D341Med (cell line): ENCODE measurements at places on chromosomes 13 and 19.

DNA sequence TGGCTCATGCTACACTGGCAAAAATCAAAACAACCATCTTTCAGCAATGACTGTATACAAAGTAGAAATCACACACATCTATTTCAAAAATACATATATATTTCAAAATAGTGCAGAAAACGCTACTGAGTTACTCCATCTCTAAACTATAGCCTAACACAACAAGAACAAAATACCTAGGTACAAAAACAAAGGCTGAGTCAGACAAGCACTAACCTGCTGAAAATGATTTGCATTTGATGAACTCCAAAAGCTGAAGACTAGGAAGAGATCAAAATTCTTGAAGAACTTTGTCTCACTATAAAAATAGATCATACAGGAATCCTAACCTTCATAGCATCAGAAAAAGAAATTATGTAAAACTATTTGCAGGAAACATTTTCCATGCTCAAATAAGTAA is 381.6 kb downstream of the EFNB2 start:
- no peak for DNase-seq

GRCh38 chr13:80157261-80157932 is 183.5 kb downstream of the SPRY2 start:
- no peak for DNase-seq

GRCh38 chr19:15238639-15239155 is 6.4 kb upstream of the EPHX3 start:
- no peak for DNase-seq

GRCh38 chr13:99390601-99391000 is 83.4 kb upstream of the GPR183 start:
- no peak for DNase-seq

DNA sequence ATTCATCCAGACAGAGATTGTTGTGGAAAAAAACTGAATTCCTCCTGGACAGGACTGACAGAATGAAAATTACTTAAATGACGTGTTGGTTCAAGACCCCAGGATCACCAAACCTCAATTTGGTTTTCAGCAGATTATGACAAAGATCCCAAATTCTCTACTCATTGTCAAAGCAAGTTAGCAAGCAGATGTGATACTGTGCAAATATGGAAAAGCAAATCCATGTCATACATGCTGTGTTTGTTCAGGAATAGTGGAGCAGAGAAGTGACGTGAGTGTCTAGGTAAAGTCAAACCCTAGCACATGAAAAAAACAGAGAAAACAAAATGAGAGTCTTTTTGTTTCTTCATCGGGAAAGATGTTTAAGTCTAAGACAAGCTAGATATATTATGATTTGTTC is 169.2 kb upstream of the NBEA start:
- DNase-seq, result no peak

- no peak for DNase-seq
Measured at GRCh38 chr13:69820180-69820579, 287.4 kb upstream of the ATXN8OS start.
